ENCODE measurements at places on chromosomes 6 and 20. TPM values are rescaled to one million over a fixed set of nuclear protein-coding genes. Genes with fewer than 3 reads are reported as not detected.

Gene NR2E1
- not detected for total RNA-seq

Gene PRDM13
- not detected for total RNA-seq

Gene PAX1
- not detected for total RNA-seq

Gene SMIM28
- total RNA-seq: not detected

Gene PHACTR1
- total RNA-seq: not detected

Gene NRSN1
- not detected for total RNA-seq

Gene KCNG1
- 0.55 TPM for total RNA-seq

Gene SLC17A9
- total RNA-seq: 0.22 TPM

Gene YIPF3
- total RNA-seq: 91.3 TPM

Gene KCNQ5
- 0.20 TPM for total RNA-seq

Gene DEFB114
- total RNA-seq: not detected

Gene KCNK5
- total RNA-seq: 14.3 TPM

Gene HFE
- 46.0 TPM for total RNA-seq

Gene RIN2
- total RNA-seq: 39.0 TPM

Gene CD24
- 93.4 TPM for total RNA-seq

Gene PGC
- total RNA-seq: not detected

Gene LINC00237
- not detected for total RNA-seq

Gene RIPOR3
- total RNA-seq: 6.3 TPM

Gene LY6G5C
- 2.6 TPM for total RNA-seq

Gene ATG5
- 39.8 TPM for total RNA-seq

Gene C20orf141
- not detected for total RNA-seq

Gene PROCR
- 7.5 TPM for total RNA-seq

Gene ITPA
- 93.5 TPM for total RNA-seq

Gene CHRNA4
- not detected for total RNA-seq

Gene TMC2
- total RNA-seq: not detected

Gene MAP3K5
- 10.4 TPM for total RNA-seq

Gene SPATS1
- total RNA-seq: not detected

Gene OR2J3
- not detected for total RNA-seq

Gene ARMH2
- not detected for total RNA-seq

Gene HLA-DQB2
- total RNA-seq: not detected

Gene LPA
- not detected for total RNA-seq

Gene PIM1
- total RNA-seq: 60.3 TPM

Gene TXLNB
- not detected for total RNA-seq

Gene UNC93A
- total RNA-seq: not detected

Gene C2
- total RNA-seq: 2.4 TPM

Gene SLC16A10
- total RNA-seq: 1.7 TPM

Gene PRSS16
- 32.3 TPM for total RNA-seq

Gene CLPSL2
- total RNA-seq: not detected

Gene SPATA2
- 7.3 TPM for total RNA-seq

Gene PTK6
- total RNA-seq: 12.9 TPM

Gene OOEP
- total RNA-seq: 12.2 TPM

Gene FAM135A
- 16.0 TPM for total RNA-seq

Gene KIAA1755
- 0.30 TPM for total RNA-seq

Gene RBM24
- total RNA-seq: 0.72 TPM

Gene C20orf202
- not detected for total RNA-seq

Gene GGT7
- 6.5 TPM for total RNA-seq

Gene MYCT1
- total RNA-seq: not detected

Gene HEY2
- not detected for total RNA-seq

Gene TRIM31
- total RNA-seq: not detected
